ENCODE measurements at places on chromosomes 2 and 18.
A peak's percentile ranks its signal among the peaks of the same experiment; 100 is the strongest.

DNA sequence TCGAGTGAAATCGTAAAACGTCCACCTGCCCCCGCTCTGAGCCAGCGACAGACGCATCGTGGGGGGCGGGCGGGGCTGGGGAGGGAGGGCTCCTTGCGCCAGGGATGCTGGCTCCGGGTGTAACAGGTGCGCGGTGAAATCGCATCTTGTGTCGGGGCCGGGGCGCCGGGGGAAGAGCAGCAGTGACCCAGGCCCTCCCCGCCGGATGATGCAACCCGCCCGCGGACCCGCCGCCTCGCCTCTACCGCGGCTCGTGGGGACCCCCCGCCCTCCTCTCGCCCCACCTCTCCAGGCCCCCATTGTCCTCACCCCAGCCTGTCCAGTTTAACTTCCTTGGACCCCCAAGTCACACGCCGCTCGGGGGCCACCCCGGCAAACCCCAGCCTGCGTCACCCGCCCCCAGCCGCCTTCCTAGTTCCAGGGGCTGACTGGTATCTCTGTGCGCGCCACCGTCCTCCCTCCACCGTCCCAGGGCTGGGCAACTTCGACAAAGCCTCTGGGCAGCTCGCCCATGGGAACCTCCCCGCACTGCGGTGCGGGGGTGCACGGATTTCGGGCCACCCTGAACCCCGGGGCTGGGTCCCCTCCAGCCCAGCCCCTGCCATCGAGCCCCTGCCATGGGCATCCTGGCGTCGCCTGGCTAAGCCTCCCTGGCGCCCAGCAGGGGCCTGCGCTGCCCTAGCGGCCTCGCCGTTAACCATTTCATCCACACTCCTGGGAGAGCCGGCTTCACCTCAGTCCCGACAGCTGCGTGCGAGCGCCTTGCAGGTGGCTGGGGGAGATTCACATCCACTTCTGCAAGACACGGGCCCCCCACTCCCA is 799 bp upstream of the KIF1A start:
- DNase-seq: no peak

GRCh38 chr2:225030893-225031292 is 11.4 kb downstream of the DOCK10 start:
- DNase-seq: no peak

DNA sequence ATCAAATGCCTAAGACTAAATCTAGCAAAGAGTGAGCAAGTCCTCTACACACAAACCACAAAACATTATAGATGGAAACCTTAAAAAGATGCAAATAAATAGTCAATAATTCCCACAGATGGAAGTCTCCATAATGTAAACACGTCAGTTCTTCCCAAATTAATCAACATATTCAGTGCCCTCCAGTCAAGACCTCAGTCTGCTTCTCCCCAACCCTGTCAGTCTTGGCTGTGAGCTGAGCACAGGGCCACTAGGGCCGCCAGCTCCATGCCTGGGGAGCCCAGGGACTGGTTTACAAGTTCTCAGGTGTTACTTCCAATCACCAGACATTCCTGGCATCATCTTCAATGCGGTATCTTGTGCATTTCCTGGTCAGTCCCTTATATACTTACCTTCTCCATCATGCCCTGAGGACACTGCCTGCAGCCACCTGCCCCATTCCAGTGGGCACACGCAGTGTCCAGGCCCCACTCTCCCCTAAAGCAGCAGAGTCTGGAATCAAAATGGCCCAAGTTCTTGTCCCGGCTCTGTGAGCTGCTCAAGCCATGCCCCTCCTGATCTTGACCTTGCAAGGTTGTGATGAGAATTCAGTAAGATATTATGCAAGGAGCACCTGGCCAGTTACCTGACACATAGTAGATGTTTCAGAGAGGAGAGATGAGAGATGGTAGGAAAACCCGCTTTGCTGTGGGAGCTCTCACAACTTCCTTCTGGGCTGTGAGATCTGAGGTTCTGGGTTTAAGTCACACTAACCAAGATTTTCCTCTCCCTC is 207.9 kb upstream of the RAB6C start:
- DNase-seq: no peak

DNA sequence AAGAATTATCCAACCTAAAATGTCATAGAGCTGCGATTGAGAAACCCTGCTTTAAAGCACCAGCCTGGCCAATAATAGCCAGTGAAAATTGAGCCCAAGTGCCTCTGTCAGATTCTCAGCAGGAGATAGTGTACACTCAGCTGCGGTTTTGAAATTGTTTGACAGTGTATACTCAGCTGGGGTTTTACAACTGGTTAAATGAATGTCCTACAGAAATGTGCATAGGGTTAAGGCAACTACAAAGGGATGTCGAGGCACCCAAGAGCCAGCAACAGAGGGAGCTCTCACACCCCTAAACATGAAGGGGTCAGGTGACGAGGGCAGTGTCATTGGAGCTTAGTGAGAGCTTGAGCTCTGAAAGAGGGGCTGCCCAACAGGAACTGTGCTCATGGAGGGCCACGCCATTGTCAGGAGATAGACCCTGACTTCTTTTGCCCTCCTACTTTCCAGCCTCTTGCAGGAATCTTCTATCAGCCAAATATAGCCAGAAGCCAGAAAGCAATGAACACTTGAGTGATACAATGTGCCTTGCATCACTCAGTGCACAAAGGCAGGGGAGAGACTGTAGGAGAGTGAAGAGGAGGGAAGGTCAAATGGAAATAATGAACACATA is 15.1 kb downstream of the ACTG2 start:
- peak; percentile 47 for DNase-seq

DNA sequence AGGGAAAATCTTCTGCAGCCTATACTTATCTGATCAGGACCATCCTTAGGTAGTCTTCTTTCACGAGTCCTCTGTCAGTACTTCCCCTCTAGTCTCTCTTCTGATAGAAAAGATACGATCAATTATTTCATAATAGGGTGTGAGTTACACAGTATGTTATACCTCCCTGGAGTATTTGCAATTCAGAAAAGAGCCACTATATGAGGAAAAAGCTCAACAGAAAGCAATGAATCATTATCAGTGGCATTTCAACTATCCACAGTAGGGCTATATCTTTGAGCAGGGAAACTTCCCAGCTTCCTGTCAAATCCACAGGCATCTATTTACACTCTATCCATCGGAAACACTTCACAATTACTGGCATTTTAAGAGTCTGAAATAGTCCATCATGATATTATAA is 105.3 kb upstream of the ACVR2A start:
- no peak for DNase-seq

- no peak for DNase-seq
These were observed 45.8 kb upstream of the RBM44 start for GRCh38 chr2:237752761-237753165.

Measured in CD4-positive, alpha-beta T cell treated with Interleukin-6 at 100 ng/mL for 8 hours (primary cell).